Stimulated activated CD8-positive, alpha-beta memory T cell treated with anti-CD3 and anti-CD28 coated beads, Interleukin-7, amount 100 ng/mL, for 48 hours (primary cell): ENCODE measurements at places on chromosomes 3 and 15.

DNA sequence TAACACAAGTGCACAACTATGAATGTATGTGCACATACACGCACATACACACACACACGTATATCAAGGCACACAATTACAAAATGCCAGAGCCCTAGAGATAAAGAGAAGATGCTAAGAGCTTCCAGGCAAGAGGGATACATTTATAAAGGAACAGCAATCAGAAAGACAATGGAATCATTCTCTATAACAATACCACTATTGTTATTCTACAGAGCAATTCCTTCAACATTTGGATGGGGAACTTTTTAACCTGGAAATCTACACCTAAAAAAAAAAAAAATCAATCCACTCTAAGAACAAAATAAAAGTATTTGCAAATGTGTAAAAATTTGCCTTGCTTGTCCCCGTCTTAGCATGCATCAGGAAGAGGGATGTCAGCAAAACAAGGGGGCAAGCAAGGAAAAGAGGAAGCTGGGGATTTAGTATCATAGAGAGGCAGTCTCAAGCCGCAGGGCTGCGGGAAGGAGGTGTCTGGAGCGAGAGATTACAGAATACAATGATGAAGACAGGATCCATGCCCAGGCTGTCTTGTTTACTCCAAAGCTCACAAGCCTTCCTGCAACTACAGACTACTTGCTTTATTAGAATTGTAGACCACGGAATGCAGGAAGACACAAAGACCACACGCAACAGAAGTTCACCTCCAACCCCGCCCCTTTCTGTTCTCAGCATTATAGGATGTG lies 220.2 kb downstream of the NTRK3 start:
- DNase-seq = no peak

- no peak for DNase-seq
Measured at GRCh38 chr3:152910966-152911365, 76.0 kb downstream of the P2RY1 start.

DNA sequence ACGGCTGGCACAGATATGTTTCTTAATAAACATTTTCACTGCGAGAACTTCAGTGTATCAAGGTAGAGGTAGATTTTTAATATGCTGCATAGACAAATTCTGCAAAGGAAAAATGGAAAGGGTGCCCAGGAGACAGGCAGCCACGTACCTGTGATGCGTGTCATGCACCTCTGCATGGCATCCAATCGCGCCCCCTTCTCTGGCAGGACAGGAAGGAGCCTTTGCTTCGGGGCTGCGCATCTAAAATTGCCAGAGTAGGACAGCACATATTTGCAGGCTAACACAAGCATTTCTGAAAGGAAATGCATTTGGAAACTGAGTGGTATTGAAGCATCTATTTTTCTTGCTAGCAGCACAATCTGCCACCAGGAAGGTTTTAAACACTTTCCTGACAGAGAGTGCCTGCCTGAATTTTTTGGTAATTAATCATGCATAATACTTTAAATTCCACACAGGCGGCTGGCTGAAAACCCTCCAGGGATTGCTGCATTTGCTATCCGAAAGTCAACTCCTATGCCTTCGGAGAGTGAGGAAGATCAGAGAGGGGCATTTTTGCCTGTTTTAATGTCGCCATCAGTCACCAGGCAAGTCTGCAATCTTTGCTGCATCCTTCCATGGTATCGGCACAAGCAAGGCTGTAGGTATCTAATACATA lies 165.1 kb upstream of the ATP10A start:
- no peak for DNase-seq

GRCh38 chr15:29942548-29942947 lies 120.3 kb upstream of the TJP1 start:
- no peak for DNase-seq

DNA sequence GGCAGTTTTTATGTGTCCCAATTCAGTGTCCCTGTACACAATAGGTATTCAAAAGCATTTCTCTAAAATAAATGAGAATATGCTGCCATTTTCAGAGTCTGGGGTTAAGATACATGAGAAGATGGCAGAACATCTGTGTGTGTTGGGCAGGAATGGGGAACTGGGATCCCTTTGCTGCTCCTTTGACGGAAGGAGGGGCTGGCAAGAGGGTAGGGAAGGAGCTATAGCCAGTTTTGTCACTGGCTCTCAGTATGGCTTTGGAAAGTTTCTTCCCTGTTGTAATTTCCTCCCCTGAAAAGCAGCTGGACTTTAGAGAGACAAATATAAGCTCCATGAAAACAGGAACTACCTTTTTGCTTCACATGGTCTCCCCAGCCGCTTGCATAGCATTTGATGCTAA lies 137.5 kb upstream of the PRR23C start:
- DNase-seq = no peak

- no peak for DNase-seq
Measured at GRCh38 chr3:10327592-10327991, 6.7 kb upstream of the SEC13 start.

GRCh38 chr3:23405081-23405480 lies 202.0 kb downstream of the UBE2E2 start:
- DNase-seq = no peak

DNA sequence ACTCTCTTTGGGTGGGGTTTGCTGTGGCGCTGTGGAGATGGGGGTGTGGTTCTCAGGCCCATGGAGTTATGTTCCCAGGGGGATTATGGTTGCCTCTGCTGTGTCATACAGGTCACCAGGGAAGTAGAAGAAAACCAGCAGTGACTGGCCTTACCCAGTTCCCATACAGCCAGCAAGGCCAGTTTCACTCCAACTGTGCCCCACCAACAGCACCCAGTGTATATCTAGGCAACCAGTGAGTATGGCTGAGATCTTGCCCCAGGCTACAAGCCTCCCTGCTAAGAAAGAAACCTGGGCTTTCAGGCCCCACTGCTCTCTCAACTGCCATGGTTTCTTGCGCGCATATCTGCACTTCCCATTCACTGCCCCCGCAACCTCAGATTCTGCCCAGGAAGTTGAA lies 31.4 kb upstream of the RARB start:
- no peak for DNase-seq

- no peak for DNase-seq
Measured at GRCh38 chr3:152219216-152219615, 49.5 kb upstream of the MBNL1 start.

DNA sequence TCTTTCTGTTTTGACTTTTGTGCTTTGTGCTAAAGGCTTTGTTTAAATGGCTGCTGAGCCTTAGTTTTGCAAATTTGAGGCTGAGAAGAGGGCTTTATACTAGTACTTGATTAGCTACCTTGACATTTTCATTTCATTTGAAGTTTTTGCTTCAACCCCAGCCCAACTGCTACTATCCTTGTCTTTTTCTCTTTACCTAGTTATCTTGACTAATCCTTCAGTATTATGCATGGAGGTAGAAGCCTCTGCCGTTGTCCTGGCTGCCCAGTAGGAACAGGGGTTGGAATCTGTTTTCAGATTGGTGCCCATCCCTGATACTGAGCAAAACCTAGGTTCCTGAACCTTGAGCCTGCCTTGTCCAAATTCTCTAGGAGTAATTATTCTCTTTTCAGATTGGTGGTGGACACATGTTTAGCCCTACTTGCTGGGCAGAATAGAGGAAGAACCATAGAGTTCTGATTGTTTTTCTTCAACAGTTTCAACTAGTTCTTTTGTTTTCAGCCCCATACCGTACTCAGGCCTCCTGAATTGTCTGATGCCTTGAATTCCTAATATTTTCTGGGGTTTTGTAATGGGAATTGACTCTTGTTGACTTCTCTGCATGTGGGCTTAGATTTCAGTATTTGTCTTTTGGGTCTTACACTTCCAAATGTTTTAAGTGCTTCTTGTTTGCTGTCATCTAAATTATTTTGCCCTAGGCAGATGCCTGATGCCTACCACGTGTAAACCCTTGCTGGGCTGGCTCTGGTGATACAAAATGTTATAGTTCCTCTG lies 143.2 kb downstream of the DOCK3 start:
- DNase-seq = no peak

DNA sequence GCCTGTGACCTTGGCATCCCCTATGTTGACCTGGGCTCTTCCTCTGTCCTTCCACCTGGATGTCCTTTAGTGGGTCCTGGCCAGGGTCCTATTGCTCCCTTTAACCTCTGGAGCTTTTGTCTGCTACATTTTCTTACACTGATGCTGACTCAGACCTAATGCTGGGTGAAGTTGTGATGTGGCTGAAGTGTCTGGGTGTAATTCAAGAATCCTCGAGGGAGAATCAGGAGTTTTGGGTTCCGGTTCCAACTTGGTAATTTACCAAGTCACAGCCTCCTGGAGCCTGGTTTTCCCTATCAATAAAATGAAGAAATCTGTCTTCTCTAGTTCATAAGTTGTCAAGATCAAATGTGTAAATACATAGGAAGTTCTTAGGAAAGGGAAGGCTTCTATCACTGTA lies 25.6 kb downstream of the CEP19 start:
- DNase-seq = no peak

GRCh38 chr3:8764528-8764927 lies 4.9 kb downstream of the OXTR start:
- DNase-seq = no peak

DNA sequence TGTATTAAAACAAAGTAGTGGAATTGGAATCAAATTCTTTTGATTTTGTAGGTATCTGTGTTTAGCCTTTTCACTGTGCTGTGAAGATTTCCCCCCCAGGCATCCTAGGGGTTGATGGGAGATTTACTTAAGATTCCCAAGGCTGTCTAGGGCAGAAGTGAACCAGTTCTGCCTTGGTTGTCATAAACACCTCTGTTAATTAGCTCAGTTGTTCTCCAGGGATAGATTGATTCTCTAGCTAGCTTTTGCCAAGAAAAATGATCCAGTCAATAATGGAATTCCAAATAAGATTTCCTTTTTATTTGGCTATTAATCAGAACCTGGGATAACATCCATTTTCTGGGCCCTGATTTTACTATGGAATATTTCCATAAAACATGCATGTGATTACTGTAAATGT lies 12.7 kb downstream of the DAG1 start:
- no peak for DNase-seq

- no peak for DNase-seq
Measured at GRCh38 chr15:44319385-44319784, 30.9 kb downstream of the GOLM2 start.

DNA sequence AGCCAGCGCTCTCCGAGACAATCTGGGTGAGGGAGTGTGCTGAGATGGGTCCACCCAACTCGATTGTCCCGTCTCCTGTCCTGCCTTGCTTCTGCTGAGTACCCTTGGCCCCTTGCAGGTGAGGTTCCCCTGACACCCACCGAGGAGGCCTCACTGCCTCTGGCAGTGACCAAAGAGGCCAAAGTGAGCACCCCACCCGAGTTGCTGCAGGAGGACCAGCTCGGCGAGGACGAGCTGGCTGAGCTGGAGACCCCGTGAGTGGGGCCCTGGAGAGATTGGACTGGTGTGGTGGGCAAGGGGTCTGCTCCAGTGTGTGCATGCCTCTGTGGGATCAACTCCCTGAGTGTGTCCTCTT lies 23.6 kb downstream of the NBEAL2 start:
- DNase-seq = no peak

GRCh38 chr3:46349484-46350261 lies 4.2 kb upstream of the CCR2 start:
- DNase-seq = no peak

GRCh38 chr15:85142312-85142711 lies 160.7 kb downstream of the PDE8A start:
- DNase-seq = no peak

DNA sequence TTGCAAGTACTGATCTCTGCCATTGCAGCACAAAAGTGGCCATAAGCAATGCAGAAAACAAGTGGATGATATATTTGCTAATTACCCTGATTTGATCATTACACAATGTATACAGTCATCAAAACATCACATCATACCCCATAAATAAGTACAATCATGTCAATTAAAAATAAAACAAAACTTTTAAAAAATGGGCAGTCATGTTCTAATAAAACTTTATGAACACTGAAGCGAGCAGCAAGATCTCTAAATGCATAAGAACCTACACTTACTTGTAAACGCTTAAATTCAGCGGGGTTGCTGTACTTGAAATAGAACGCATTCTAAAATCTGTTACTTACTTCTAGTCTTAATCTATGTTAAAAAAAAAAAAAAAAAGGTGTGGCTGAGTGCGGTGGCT lies 73.4 kb downstream of the AQR start:
- DNase-seq = no peak

DNA sequence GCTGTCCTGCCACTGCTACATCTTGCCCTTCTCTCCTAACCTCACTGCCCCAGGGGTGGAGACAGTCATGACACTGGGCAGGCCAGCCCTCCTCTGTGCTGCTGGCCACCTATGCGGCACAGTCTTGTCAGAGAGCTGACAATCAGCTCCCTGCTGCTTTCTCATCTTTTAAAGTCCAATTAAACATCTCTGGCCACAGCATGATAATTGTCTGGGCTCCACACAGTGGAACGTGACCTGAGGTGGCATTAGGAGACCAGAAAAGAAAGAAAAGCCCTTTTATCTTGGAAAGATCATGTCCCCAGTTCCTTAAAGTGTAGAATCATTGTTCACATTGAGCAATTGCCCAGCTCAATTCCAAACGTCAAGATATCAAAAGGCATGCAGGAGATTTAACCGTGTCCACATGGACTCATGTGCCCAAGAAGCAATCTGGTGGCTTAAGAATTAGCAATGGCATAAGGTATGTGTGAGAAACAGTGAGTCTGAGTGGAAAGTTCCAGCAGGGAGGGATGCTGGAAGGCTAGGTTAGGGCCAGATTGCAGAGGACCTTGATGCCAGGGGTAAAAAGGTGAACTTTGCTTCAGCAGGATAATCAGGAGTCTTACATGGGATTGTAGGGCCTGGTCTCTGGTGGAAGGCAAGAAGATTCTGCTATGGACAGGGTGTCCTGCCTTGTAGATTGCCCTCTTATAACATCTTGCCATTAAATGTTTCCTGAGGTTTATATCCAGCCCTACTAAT lies 15.3 kb upstream of the CACNA1D start:
- no peak for DNase-seq

DNA sequence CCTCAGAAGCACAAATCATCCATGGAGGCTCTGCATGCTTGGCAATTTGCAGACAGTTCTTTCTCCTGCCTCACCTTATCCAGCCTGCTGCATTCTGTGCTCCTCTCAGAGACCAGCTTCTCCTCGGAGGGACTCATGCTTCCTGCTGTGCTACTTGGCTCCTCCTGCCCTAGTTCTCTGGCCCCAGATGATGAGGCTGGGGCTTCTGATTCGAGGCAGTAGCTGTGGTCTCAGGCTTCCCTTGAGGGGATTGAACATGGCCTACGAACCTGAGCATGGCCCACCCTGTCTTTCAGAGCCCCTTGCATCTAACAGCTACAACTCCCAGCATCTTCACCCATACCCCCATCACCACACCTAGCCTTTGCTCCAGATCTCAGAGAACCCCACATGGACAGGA lies 6.7 kb downstream of the VIPR1 start:
- DNase-seq = no peak
